Activated CD4-positive, alpha-beta memory T cell treated with anti-CD3 and anti-CD28 coated beads for 36 hours (primary cell): ENCODE measurements at places on chromosomes 1 and 21. TPM values are rescaled to one million over a fixed set of nuclear protein-coding genes. Genes with fewer than 3 reads are reported as not detected.

- no peak overlapping the region for H3K27ac ChIP-seq
- peaks cover 10% of the 10 kb centered on the region for H3K36me3 ChIP-seq
- no peaks in the 10 kb centered on the region for H3K27me3 ChIP-seq
Observed at GRCh38 chr1:197515421-197515820, 247.4 kb downstream of the CRB1 start.

DNA sequence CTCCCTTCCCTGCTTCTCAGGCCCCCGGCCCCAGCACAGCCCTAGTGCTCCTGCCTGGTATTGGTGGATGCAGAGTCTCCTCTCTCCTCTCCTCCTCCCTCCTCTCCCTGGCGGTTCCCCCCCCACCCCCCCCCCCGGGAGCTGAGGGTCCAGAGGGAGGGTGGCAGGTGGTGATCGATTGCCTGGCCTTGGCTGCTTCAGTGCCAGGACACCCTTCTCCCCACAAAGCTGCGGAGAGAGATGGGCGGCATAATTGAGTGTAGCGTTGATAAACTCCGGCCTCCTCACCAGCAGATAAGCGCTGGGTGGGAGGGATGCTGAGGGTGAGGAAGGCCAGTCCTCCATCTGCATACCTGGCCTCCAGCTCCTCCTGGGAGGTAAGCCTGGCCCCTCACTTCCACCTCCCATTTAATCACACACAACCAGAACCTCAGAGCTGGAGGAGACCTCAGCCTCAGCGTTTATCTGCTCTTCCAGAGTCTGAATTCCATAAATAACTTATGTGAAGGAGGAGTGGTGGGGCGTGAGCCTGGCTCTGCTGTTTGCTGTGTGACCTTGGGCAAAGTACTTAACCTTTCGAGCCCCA is 60.8 kb downstream of the LRRN2 start:
- DNase-seq: no peak
- H3K4me1 ChIP-seq: no peaks in the 10 kb centered on the region
- H3K4me3 ChIP-seq: no peak overlapping the region
- peaks cover 7% of the 10 kb centered on the region for H3K27me3 ChIP-seq

- H3K27me3 ChIP-seq: peaks cover 17% of the 10 kb centered on the region
- no peaks in the 10 kb centered on the region for H3K36me3 ChIP-seq
- no peaks in the 10 kb centered on the region for H3K4me1 ChIP-seq
- H3K4me3 ChIP-seq: no peak overlapping the region
- no peak for DNase-seq
Observed at GRCh38 chr1:36834586-36834985, 199.7 kb downstream of the GRIK3 start.

DNA sequence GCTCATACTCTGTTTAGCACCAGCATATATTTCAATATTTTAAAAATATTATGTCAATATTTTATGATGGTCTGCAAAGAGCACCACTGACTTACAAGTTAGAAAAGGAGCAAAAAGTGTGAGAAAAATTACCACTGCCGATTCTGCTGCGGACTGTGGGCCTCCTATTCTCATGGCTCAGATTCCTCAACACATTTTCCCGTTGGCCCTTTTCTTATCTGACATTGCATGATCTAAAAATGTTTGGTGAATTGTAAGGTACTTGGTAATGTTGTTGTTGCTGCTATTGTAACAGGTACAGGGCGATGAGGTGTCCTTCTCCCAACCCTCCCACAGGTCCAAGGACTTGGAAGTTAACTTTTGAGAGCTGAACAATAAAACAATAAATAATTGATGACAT is 737 bp downstream of the C1orf162 start:
- no peaks in the 10 kb centered on the region for H3K27me3 ChIP-seq
- H3K4me3 ChIP-seq: peak overlapping the region; percentile 78
- H3K4me1 ChIP-seq: peaks cover 58% of the 10 kb centered on the region

KRTAP19-4 gene
- total RNA-seq: not detected

TMOD4 gene
- 2.7 TPM for total RNA-seq
